IPS-NIHi11 (cell line): ENCODE measurements at places on chromosomes 11 and 22.

GRCh38 chr11:92886243-92886905 is 83.1 kb upstream of the MTNR1B start:
- peak; percentile 76 for DNase-seq

- no peak for DNase-seq
These were observed 1.5 kb downstream of the MICAL3 start for GRCh38 chr22:18022876-18023275.

DNA sequence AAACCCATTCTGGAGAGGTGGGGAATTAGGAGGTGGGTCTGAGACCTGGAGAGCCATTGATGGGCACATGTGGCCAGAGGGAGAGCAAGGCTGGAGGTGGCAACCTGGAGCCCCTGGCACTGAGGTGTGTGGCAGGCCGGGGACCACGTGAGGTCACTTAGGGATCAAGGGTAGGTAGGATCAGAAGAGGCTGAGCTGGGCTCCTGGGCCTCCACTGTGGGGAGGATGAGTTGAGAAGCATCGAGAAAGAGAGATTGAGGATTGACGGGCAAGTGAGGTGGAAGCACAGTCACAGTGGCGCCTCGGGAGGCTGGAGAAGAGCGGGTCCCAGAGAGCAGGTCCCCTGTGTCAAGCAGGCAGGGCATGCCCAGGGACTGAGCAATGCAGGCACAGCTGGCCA is 4.1 kb downstream of the GNAZ start:
- DNase-seq = no peak

DNA sequence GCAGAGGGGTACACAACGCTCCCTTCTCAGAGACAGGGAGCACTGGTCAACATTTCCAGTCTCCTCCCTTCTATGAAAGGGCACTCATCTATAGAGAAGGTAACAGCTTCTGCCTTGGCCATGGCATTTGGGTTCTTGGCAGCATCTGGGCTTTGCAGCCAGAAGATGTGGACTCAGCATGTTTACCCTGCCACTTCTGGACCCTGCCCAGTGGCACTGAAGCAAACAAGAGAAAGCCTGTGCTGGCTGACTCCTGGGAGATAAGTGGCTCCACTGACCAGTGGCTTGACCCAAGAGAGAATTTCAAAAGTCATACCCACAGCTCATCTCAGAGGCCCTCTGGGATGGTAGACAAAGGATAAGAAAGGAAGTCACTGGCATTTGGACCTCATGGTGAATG is 8.0 kb downstream of the CSNK2A3 start:
- no peak for DNase-seq

- no peak for DNase-seq
These were observed 1.6 kb upstream of the CEP295 start for GRCh38 chr11:93659841-93660240.

- DNase-seq = no peak
These were observed 25.1 kb downstream of the SBF2 start for GRCh38 chr11:10268746-10269488.

DNA sequence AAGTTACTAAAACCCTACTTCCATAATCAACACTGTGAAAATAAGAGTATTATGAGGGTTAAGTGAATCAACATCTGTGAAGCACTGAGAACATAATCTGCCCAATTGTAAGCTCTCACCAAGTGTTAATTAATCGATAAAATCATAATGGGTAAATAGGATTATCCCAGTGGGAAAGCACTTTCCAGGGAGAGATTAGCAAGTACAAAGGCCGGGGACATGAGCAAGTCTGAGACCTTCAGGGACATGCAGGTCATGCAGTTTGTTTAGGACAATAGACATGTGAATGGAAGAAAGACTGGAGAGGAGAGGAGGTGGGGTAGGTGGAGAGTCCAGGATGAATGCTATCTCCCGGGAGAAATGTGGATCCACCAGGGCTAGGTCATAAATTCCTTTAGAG is 57.8 kb upstream of the FIBIN start:
- DNase-seq = no peak

DNA sequence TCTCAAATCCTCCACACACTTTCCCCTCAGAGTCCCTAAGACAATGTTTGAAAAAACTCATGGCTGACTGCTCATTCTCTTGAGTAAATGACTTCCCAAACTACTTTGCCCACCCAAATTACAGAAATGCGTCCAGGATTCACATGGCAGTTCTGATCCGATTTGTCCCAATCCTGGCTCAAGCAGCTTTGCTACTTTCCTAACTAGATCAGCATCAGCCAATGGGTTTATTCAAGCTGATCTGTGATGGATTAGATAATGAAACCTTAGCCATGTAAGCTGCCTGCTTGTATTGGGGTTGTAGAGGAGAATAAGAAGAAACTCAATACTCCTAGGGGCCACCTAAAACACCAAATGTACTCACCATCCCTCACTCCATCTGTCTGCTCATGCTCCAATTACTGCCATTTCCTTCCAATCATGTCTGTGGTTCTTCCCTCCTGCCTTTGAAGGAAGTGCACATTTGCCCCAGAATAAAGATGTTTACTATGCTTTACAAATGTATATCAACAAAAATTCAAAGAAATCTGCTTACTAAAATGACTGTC is 6.9 kb downstream of the RBFOX2 start:
- no peak for DNase-seq

DNA sequence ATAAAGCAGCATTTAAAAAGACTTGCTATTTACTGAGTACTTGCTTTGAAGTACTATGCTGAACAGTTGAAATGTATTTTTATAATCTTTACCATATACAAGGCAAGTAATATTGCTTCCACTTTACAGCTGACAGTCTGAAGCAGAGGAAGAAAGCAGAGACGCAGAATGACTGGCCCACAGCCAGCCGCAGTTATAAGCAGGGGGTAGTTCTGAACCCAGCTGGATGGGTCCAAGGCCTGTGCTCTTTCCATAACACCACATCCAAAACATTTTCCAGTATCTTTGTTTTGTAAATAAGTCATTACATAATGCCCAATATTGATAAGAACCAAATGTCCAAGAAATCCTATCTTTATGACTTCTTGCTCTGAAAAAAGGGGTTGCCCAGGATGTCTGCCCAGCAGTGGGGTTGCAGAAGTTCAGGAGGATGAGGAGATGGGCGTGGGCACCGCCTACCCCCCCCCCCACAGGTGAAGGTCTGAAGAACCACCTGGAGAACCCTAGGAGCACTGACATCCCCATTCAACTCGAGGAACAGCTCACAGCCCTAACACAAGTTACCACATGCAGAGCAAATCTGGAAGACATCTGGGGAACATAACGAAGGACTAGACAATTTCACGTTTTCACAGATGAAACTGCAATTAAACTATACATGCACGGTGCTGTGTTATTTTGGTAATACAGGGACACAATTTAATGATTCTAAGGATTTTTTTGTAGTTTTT is 24.2 kb upstream of the YPEL1 start:
- DNase-seq = no peak

DNA sequence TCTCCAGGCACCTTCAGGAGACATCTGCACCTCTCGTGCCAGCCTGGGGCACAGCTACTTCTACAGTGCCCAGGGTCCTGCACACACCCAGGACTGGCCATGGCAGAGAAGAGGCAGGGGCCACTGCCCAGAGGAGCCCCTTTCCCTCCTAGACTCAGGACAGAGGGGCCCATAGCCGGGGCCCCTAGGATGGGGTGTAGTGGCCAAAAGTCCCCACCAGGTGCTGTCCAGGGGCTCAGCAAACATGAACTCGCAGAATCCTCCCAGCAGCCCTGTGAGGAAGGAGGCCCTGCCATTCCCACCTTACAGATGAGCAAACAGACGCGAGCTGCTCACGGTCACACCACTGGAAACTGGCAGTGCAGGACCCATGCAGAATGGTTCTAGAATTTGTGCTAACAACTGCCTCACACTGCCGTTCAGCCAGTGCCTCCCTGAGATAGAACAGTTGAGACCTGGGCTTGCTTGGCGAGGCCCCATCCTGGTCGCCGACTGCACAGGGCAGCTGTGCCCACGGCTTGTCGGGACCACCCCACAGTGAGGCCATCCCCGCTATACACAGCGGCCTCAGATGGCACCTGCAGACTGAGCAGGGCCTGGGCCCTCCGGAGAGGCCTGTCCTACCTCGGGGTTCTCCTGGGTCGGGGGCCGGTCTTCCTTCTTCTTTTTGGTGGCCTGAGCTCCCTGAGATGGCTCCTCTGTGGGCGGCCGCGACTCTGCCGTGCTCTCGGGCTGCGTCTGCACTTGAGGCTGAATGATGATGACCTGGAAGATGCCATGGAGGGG is 96.4 kb downstream of the PHF21B start:
- peak; percentile 5 for DNase-seq

DNA sequence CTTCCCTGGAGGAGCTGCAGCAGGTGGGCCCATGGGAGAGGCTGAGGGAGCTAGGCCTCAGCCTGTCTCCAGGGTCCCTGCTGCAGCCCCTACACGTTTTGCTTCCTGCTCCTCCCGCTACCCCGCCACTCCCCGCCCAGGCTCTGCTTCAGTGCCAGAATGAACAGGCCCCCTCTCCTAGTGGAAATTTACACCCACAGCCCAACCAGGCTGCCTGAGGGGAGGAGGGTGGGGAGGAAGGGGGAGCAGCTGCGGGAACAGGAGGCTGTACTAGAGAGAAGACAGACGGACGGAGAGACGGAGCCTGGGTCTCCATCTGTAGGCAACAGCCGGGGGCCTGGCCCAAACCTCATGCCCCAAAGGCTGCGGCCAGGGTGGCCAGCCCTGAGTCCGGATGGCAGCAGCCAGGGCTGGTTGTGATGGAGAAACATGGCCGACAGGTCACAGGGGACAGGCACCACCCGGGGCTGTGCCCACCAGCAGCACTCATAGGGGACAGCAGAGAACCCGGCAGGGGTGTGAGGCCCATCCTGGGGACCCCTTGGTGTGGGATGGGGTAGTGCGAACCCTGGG is 20.6 kb downstream of the FLRT1 start:
- no peak for DNase-seq

DNA sequence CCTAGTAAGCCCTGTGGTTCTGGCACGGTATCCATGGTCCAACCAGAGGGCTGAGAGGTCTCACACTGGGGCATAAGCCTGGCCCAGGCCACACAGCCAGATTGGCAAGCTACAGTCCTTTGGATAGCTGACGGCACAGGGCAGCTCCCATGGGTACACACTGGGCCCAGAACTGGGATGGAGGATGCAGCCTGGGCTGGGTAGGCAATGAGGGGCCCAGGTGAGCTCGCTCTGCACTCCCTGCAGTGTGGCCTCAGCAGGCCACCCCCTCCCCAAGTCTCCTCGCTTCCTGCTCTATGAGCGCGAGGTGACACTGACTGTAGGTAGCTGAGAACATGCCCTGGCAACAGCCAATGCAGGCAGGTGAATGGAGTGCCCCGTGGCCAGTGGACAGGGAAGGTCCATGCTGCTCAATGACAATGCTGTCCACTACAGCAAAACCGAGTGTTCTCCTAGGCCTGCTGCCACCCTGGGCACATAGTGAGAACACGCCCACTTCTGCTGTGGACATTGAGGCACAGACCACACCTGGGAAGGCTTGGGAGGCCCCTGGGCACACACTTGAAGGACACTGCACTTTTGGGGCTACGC is 3.8 kb downstream of the ARVCF start:
- no peak for DNase-seq

- no peak for DNase-seq
These were observed 90.3 kb downstream of the ZBTB16 start for GRCh38 chr11:114149689-114150407.

DNA sequence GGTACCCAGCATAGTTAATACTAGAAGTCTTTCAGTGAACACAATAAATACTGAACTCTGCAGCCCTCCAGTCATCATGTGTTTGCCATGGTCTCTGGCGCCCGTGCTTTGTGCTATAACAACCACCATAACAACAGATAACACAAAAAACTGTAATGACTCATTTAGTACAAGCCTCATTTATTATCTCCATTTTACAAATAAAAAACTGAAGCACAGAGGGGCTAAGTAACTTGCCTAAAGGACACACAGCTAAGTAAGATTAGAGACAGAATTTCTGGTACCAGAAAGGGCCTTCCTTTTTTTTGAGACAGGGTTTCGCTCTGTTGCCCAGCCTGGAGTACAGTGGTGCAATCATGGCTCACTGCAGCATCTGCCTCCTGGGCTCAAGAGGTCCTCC is 19.5 kb downstream of the RBFOX2 start:
- no peak for DNase-seq

DNA sequence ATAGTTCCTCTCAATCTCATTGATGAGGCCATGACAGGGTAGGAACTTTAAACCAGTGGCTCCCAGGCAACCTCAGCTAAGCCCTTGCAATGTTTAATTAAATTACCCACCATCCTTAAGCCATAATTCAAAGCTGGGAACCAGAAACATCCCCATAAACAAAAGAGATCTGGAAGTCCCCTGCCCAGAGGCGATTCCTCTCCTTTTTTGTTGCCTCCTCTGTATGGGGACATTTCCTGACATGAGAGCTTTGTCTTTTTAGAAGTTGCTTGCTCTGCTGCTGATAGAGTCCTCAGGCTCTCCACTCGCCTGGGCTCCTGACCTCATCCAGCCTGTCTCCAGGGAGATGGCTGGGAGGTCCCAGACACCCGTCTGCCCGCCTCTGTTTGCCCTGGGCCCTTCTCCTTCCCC is 3.2 kb downstream of the DTX4 start:
- DNase-seq = no peak

DNA sequence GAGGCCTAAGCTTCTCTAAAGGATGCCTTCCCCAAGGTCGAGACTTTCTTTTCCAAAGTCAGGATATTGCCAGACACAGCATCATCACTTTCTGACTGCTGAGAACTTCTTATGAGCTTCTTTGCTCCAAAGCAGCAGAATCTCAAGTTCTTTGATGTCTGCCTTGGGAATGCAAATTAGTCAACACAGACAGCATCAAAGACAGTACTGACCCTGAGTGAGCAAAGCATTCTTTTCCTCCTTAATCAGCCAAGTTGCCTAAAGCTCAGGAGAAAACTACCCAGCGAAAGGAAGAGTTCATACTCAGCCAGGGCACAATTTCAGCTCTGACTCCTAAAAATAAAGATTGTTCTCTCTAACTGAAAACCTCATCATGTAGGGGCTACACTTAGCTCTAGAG is 98.0 kb downstream of the SLC36A4 start:
- DNase-seq = no peak

DNA sequence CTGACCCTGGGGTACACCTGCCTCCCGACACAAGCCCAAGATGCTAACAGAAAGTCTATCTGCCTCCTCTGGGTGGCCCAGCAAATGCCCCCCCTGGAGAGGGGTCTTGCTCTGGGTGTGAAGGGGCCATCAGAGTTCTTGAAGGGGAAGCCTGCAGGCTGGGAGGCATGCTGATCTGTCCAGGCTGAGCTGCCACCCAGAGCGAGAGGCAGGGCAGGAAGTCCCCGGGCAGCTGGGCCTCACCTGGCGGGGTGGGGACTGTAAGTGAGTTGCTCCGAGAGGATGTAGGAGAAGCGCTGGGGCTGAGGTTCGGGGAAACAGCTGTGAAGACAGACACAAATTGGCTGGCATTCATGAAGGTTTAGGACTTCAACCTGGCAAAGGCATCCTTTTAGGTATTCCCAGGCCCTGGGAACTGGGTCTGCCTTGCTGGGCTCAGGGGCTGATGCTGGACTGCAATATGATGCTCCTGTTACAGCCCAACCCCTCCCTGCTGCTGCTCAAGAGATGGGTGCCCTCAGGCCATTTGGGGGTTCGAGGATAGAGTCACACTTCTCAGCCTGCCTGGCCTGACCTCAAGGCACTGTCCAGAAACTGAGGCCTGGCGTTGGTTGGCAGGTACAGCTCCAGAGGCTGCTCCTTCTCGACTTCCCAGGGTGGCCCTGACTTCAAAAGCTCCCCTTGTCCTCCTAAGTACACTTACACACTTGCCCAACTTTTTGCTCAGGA is 60.2 kb upstream of the LYVE1 start:
- no peak for DNase-seq
